ENCODE measurements at places on chromosomes 2 and 18.

DNA sequence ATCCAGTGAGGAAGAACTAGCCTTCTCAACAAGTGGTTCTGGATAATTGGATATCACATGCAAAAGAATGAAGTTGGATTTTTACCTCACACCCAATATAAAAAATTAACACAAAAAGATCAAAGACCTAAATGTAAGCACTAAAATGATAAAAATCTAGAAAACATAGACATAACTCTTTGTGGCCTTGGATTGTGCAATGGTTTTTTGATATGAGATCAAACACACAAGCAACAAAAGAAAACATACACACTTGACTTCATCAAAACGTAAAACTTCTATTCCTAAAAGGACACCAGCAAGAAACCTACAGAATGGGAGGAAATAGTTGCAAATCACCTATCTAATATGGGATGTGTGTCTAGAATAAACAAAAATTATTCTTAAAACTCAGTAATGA, 54.1 kb upstream of the NFE2L2 start:
- DNase-seq = no peak

DNA sequence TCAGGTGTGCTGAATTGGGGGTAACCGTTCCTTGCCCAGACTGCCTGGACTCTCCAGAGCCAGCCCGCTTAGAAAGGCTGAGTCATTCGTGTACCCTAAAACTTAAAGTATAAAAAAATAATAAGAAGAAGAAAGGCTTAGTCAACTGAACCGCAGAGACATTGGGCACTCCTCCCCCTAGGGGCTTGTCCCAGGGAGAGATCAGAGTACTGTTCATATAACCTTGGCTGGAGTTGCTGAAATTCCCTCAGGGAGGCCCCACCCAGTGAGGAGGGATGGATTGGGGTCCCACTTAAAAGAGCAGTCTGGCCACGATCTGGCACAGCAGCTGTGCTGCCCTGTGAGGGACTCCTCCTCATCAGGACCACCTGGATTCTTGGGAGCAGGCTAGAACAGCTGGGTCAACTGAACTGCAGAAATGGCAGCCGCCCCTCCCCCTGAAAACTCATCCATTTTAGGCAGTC, 37.2 kb downstream of the ANKRD12 start:
- no peak for DNase-seq

GRCh38 chr2:140376686-140377085, 1596.5 kb upstream of the NXPH2 start:
- no peak for DNase-seq

DNA sequence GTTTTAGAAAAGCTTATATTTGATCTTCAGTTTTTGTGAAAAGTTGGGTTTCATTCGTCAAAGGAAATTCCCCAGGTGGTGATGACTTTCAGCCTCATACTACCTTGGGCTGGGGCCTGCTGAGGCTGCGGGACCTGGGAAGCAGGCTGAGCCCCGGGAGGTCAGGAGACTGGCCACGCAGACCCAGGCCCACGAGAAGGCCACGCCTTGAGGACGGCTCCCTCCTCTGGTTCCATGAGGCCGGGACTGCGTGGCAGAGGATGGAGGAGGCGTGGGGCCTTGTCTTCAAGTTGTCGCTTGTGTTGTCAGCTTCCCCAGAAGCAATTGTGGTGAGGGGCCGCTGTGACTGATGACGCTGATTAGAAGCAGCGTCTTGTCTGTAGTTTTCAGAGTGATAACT, 11.8 kb downstream of the CNDP2 start:
- DNase-seq = no peak
